ENCODE measurements at places on chromosomes 3 and 15.
A peak's percentile ranks its signal among the peaks of the same experiment; 100 is the strongest.

DNA sequence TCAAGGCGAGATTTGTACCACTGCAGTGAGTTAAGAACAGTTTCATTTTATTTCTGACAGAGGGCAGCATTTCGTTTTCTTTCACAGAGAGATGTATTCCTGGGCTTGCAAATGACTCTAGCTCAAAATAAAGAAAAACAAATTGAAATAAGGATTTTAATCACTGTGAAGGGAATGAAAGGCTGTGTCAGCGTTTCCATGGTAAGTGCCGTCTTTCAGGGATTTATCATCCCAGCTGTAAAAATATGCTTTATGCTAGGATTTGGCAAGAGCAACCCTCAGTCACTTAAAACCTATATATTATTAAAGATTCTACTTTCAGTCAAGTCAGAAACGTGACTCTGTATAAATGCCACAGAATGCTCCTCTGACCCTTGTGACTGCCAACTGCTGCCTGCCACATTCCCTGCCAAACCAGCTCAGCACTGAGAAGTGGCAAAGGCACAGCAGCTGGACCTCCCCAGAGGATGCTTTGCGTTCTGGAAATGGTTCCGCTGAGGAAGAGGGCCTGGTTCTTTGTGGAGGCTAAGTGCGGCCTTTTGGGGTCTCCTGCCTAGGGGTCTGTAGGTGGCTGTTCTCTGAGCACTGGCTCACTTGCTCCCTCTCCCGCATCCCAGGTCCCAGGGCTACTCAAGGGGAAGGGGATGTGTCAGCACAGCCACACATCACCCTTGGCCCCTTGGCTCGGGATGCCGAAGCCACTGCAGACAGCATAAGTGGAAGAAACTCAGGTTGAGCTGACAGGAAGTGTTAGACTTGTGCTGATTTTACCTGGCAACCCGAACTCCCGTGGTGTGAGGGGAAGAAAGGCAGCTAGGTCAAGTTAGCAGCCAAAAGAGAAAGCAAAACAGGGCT lies 56.6 kb upstream of the POMGNT2 start:
- DNase-seq, result peak; percentile 72

- peak; percentile 91 for DNase-seq
These were observed 136.2 kb upstream of the PFN2 start for GRCh38 chr3:150106740-150107428.

- DNase-seq, result no peak
These were observed 16.0 kb upstream of the RBPMS2 start for GRCh38 chr15:64791401-64791800.

- DNase-seq, result no peak
These were observed 230.3 kb upstream of the CFAP20DC start for GRCh38 chr3:59280113-59280512.

GRCh38 chr3:105490045-105490444 lies 123.3 kb downstream of the ALCAM start:
- no peak for DNase-seq

- DNase-seq, result no peak
These were observed 166.9 kb downstream of the CHST2 start for GRCh38 chr3:143286392-143287010.

GRCh38 chr3:108305484-108306172 lies 9.3 kb downstream of the HHLA2 start:
- peak; percentile 49 for DNase-seq

- DNase-seq, result peak; percentile 40
These were observed 29.4 kb downstream of the MELTF start for GRCh38 chr3:197000211-197000610.

- DNase-seq, result no peak
These were observed 460.2 kb downstream of the OCA2 start for GRCh38 chr15:27638958-27639357.
